HepG2 (cell line): ENCODE measurements at places on chromosomes 2 and 18. TPM values are rescaled to one million over a fixed set of nuclear protein-coding genes. Genes with fewer than 3 reads are reported as not detected.

DNA sequence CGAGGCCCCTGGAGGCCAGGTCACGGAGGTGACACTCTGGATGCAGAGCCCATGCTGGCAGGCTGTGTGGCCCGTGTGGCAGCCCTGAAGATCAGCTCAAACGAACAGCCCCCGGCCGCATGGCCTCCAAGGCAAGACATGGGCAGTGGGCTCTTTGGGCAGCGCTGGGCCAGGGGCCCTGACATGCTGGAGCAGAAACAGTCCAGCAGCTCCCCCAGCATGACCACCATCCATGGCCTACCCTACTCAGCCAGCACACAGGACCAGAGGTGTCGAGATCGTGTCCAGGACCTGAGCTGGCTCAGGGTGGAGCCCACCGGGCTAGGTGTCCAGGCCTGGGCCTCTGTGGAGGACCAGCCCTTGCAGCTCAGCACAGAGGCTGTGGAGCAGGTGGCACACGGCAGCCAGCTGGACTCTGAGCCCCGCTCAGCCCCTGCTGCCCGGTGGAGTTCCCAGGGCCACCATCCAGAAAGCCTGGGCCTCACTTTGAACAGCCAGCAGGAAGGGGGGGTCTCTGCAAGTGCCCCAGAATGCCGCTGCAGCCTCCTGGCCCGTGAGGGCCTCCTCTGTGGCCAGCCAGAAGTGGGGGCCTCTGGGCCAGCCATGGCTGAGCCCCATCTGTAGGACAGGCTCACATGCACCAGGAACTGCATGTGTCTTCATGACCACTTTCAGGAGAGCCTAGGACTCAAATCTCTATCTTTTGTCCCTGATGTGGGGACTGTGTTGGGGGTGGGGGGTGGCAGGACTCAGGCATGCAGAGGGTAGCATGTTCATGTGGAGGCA lies 8.9 kb downstream of the AMER3 start:
- DNase-seq = no peak
- H3K4me1 ChIP-seq = no peaks in the 10 kb centered on the region
- no peaks in the 10 kb centered on the region for H3K36me3 ChIP-seq

The MAP3K19 gene
- not detected in 2 replicates for total RNA-seq

The GPR75 gene
- total RNA-seq = 2.4 and 3.3 TPM in 2 replicates

- H3K36me3 ChIP-seq = no peaks in the 10 kb centered on the region
- no peak overlapping the region for H3K27ac ChIP-seq
- H3K4me1 ChIP-seq = no peaks in the 10 kb centered on the region
- no peak for DNase-seq
- no peak overlapping the region for H3K4me3 ChIP-seq
Measured at GRCh38 chr2:46804794-46805193, 110.8 kb downstream of the MCFD2 start.

The SLC9A4 gene
- total RNA-seq = not detected in 2 replicates
